ENCODE measurements at places on chromosomes 6 and 20.

GRCh38 chr20:62142252-62143080 is 728 bp downstream of the PSMA7 start:
- no peak for DNase-seq

DNA sequence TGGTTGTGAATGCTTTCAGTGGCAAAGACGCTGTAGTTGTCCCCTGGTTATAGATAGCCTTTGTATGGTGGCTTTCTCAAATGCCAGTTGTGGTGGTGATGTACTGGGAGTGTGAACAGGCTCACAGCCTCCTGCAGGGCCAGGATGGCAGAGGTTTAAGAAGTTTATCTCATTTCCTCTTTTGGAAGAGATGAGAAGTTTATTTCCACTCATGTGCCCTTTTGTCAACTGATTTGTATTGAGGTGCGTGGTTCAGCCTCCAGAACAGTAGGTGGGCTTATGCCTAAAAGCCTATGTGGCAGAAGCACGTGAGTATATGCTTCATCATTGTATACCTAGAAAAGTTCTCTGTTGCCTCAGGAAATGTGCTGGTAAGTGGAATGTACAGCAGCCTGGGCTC is 13.7 kb upstream of the ZFP57 start:
- no peak for DNase-seq

DNA sequence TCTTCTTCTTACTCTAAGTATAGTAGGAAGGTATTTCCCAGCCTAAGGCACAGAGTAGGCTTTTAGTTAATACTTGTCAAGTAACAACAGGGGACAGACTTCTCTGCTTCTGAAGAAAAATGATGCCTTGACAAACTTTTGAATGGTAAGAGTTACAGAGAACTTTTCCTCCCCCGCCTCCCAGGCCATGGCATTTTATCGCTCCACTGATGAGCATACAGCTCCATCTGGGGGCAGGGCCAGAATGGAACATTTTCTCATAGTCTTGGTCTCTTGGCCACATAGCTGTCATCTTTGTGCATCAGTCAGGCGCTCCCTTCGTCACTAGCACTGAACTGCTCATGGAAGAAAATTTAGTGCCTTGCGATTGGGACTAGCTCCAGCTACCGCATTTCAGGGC is 1066.8 kb upstream of the CITED2 start:
- no peak for DNase-seq

DNA sequence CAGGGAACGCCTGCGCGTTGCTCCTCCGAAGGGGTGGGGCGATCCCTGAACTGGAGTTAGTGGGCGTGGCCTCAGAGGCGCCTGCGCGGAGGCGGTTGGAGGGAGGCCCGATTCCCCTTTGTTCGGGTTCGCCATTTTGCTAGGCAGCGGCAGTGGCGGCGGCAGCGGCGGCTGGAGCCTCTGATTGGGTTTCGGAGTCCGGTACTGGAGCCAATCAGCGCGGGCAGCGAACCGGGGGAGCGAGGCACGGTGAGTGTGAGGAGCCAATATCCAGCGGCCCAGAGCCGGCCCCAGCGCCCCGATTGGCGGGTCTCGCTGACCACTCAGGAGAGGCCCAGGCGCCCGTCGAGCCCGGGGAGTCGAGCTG is at the start of gene NFYA:
NFYA (plus strand) TSS at position 139 of the 367 bp plus-strand sequence. CDS start 6,116 bp downstream, outside the sequence.
- DNase-seq, result peak; percentile 100

DNA sequence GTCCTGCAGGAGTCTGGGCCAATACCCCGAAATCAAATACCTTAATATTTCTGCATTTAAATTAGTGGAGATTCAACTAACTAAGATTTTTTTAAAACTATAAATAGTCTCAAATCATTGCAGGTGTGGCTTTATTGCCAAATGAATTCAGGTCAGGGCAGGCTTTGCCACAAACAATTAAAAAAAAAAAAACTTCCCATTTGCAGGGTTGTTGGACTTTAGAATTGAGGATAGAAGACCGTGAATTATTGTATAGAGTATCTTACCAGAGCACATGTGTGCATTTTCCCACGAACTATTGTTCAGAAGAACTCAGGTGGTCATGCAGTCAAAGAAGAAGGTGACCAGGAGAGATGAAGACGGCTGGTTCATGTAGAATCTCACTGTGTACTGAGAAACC is 6.6 kb upstream of the PLEKHG1 start:
- no peak for DNase-seq

GRCh38 chr6:137283940-137284810 is 65.0 kb upstream of the IFNGR1 start:
- no peak for DNase-seq

GRCh38 chr20:23366384-23366783 is 4.4 kb downstream of the GZF1 start:
- no peak for DNase-seq

GRCh38 chr20:7147220-7147601 is 379.7 kb downstream of the BMP2 start:
- no peak for DNase-seq

GRCh38 chr6:112040956-112041355 is 12.9 kb upstream of the CCN6 start:
- no peak for DNase-seq

DNA sequence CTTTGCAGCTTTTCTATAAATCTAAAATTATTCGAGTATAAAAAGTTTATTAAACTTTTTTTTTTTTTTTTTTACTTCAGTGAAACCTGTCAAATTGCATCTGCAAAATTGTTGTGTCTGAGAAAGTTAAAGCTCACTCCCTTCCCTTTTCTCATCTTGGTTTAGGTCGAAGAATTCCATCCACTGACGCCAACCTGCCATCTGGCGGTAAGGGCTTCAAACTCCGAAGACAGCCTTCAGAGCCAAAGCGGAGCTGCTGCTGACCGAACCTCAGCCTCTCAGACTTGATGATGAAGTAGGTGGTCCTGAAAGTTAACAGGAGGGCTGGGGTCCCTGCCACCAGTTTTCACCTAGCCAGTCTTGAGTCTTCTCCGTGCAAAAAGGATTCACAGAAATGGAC is 29.6 kb upstream of the VAPB start:
- DNase-seq, result no peak

- DNase-seq, result no peak
These were observed 74.6 kb downstream of the ZNF133 start for GRCh38 chr20:18362916-18363315.

GRCh38 chr20:51382111-51382985 is 160.2 kb downstream of the NFATC2 start:
- DNase-seq, result no peak

- DNase-seq, result no peak
These were observed 77.7 kb downstream of the CHD6 start for GRCh38 chr20:41540459-41540858.

DNA sequence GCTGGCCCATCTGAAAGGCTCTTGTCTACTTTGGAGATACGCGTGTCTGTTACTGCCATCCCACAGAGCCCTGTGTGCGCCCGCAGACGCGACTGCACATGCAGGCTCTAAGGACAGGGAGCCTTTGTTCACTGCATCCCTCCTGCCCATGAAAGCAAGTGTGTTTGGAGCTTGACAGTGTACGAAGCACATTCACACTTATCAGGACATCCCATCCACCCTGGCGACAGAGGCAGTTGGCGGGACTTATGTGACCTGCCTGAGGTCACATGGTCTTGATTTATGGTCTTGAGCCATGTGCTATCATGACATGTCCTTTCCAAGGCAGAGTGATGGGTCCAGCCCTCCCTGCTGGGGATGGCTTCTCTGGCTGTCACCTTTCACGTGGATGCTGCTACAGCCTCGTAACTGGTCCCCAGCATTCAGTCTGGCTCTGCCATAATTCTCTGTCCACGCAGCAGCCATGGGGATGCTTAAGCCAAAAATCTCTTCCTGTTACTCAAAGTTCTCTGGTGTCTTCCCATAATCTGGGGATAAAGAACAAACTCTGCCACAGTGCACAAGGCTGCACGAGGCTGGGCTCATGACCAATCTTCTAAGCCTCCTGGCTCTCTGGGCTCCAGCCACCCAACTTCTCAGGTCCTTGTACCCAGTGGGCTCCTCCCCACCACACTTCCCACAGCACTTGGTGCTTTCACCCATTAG is 36.3 kb upstream of the FAM83D start:
- no peak for DNase-seq

GRCh38 chr20:64150756-64151632 is 13.3 kb upstream of the MYT1 start:
- no peak for DNase-seq

DNA sequence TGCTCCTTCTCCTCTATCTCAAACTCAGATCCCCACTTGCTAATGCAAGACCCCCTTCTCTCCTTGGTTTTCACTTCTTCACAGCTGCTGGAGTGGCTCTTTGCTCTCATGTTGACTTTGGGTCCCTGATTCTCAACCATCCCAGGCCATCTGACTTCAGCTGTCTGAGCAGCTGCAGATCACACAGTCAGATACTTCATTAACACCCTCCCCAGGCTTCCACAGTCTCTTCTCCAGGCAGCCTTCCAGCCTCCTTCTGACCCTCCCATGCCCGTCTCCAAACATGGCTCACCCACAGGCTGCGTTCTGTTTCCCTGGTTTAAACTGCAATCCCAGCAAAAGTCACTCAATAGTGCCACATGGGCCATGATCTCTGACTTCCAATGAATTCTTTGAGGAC is 65.4 kb downstream of the HIVEP2 start:
- DNase-seq, result no peak

DNA sequence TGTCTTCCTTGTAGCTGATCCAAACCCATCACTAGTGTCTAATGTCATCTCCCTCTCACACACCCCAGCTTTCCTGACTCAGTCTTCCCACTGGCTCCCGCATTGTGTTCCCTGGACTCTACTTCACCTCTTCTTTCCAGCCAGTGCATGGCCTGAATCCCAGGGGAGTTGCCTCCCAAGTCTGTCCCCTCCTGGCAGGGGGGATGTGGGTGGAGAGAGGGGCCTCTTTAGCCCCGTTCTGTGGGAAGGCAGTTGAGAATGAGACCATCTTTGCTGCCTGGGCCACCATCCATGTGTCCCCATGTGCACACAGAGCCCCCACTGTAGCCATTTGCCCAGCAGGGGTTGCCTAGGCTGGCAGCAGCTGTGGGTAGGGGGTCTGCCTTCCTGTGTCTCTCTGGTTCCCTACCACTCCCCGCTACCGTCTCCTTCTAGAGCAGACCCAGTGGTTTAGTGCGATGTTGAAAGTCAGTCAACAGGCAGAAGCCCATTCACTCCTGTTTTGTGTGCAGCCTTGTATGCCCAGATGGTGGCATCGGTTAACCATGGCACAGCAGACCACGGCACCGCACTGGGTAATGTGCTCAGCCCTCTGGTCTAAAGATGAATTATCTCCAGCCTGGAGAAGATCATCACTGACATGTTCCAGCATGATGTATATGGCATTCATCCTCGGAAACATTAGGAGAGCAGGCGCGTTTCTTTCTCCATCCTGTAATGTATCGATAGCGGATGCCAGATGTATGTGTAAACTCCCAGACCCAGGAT is 178.8 kb upstream of the SNX9 start:
- no peak for DNase-seq

- DNase-seq, result no peak
These were observed 117.0 kb downstream of the TMEM200A start for GRCh38 chr6:130482645-130483390.

DNA sequence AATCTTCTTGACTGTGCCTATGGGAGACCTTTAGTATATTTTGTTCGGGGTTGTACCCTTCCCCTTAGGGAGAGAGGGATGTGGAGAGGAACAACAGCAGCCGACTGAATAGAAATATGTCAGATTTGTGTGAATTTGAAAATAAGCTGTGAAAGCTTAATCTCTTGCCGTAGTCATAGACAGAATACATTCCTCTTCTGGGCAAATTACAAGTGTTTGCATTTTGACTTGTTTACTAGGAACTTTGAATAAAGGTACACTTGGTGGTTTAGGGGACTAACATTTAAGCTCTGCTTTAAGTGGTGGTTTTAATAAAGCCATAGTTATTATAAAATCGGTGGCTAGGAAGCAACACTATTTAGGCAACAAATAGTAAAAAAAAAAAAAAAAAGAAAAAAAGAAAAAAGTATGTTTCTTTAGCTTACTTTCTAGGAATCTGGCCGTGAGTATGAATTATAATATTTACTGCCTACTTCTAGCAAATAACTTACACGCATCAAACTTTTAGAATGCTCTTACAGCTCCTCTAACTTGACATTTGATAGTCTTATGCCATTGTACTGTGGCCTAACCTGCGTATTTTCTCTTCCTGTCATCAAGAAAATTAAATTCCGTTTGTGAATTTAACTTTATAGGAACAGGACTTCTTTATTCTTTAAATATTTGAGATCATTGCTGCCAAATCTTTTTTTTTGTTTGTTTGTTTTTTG is 65.1 kb downstream of the ZBTB2 start:
- DNase-seq, result no peak

- peak; percentile 52 for DNase-seq
These were observed 93.8 kb upstream of the LY86 start for GRCh38 chr6:6494677-6495076.

DNA sequence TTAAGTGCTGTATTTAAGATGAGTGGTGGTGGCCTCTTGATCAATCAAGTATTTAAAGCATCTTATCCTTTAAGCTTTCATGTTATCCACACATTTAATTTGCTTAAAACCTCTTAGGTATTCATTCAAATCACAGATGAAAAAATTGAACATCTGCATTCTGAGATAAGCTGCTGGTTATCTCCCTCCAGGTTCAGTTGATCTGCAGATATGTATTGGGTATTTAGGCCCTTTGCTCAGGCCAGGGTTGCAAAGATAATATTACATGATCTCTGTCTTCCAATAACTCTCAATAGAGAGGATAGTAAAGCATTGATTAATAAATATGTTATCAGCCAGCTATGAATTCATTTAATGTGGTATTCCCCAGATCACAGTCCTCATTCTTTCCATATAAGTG is 45.9 kb downstream of the RPS12 start:
- DNase-seq, result no peak

- no peak for DNase-seq
These were observed 855 bp upstream of the GFOD1 start for GRCh38 chr6:13488015-13488895.

DNA sequence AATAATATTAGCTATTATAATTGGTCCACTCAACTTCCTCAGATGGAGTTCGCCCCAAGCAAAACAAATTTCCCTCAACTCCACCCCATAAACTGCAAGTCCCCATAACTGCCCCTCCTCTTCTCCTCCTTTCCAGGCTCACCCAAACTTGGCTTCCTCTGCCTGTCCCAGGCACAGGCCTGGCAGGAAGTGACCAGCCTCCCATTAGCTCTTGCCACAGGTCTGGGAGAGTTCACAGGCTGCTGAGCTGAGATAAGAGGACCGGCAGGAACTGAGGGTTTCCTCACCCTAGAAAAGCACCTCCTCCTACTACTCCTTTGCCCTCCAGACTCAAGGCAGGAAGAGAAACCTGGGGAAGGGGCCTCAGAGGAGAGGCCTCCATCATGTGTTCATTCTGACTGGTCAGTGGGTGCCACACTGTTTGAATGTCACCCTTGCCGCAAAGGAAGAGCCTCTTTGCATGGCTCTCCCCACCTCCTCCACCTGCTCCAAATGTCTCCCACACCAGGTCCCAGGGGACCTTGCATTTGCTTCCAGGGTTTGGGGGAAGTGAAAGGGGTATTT is 24.5 kb upstream of the SMIM29 start:
- no peak for DNase-seq

Measured in NCI-H774 (cell line).